MV-4-11 (cell line): ENCODE measurements at places on chromosomes 6 and 20.

GRCh38 chr6:141264101-141264500, 868.6 kb upstream of the GJE1 start:
- DNase-seq: no peak

DNA sequence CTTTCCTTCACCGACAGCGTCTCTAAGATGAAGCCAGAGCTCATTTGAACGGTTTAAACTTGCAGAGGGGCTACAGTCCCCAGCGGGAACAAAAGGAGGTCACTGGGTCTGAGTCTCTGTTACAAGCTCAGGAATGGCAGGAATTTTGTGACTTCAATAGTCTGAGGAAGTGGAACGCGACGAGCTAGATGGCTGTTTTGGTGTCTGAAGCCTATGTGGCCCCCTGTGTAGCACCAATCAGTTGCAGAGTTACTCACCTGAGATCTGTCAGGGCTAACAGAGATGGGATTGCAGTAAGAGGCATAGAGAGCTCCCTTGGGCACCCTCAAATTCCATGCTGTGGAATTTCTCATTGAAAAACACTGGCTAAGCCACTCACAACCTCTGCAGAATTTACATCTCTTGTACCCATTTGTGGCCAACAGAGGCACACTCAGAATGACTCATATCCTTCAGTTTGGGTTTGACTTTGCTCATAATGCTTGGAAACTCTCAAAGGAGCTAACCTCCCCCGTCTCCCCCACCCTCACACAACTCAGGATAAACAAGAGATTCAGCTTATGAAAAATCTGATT, 7.1 kb upstream of the TCP11 start:
- DNase-seq: no peak

DNA sequence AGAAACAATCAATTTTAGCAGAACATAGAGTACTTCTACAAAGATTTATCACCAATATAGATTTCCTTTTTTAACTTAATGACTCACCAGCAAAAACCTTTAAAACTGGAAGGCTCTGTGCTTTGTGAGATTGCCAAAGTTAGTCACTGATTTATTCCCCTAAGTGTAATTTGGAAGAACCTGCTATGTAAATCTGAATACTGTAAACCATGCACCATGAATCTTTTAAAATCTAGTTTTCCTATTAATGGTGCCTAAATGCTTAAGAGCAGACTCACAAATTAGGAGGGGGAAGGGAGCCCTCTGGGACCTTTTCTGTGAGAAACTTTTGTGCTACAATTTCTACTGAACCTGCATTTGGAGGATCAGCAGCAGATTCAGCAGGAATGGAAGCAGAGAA, 57.8 kb upstream of the PNRC1 start:
- DNase-seq: no peak

DNA sequence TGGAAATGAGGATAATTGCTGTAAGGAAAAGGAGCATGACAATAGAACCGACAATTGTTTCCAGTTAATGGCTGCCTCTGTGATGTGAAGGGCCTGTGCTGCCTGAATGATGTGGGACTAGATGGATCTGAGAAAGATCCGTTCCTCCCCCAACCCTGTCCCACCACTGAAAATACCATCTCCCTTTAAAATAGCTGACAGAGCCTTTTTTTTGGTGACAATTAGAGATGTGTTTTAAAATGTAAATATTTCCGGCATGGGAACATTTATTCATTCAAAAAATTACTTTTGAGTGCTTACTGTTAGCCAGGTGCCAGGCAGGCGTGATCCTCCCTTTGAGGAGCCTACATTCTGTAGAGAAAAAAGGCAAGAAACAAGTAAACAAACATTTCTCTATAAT, 72.4 kb upstream of the SUPT3H start:
- no peak for DNase-seq

GRCh38 chr6:92275150-92275549, 1144.2 kb downstream of the EPHA7 start:
- DNase-seq: no peak

DNA sequence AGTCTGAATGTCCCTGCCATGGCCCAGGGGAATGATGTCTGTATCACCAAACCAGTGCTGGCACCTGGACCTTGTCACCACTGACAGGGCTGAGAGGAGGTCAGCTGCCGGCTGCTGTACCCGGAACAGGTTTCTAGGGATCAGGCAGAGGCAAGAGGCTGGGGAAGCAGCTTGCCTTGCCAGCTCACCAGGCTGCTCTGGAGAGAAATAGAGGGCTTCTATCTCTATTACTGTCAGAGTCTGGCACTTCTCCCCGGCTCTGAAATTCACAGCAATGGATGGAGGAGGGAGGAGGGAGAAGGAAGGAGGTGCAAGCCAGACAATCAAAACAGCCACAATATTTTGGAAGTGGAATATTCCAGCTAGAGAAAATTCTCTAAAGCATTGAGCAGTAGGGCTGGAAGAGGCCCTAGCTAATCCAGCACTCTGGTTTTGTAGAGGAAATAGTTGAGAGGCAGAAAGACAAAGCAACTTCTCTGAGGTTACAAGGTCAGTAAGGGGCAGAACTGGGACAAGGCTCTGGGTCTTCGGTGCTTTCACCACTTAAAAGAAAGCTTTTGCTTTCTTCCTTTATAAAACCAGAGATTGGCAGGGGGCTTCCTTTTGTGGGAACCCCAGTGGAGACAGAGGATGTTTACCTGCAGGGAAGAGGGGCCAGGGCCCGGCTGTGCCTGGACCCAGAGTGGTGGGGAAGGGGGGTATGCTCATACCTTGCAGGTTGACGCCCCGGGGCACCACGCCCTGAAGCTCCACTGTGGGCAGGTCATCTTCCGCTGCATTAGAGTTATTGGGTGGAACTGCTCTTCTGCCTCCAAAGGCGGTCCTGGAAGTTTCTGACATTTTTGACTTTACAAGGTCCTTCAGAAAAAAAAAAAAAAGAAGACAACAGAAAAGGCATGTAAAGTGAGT, 2.4 kb downstream of the F13A1 start:
- no peak for DNase-seq

DNA sequence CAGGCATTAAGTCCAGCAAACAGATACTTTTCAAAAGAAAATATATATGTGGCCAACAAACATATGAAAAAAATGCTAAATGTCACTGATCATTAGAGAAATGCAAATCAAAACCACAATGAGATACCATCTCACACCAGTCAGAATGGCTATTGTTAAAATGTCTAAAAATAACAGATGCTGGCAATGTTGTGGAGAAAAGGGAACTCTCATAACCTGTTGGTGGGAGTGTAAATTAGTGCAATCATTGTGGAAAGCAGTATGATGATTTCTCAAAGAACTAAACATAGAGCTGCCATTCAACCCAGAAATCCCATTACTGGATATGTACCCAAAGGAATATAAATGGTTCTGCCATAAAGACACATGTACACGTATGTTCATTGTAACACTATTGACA, 20.6 kb downstream of the KCNQ5 start:
- no peak for DNase-seq

DNA sequence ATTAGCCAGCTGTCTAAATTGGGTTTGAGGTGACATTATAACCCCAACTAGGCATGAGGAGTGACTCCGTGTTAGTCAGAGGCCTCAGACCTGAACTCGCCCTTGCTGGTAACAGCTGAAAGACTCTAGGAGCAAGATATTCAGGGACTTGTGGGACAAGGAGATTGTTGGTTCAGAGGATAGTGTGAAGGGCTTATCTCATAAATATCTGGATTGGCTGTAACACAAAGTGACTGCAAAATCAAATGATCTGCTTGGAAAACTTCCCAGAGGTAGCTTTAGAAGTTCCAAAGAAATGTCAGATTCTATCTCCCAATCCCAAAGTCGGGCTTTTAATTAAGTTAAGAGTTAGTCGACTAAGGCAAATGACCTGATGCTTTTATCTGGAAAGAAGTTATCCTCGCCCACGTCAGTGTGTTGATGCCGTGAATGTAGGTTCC, 72.4 kb downstream of the TULP4 start:
- DNase-seq: no peak

- DNase-seq: no peak
These were observed 25.2 kb downstream of the UST start for GRCh38 chr6:148771896-148772554.

- no peak for DNase-seq
These were observed 77.1 kb upstream of the CDYL start for GRCh38 chr6:4698901-4699659.

DNA sequence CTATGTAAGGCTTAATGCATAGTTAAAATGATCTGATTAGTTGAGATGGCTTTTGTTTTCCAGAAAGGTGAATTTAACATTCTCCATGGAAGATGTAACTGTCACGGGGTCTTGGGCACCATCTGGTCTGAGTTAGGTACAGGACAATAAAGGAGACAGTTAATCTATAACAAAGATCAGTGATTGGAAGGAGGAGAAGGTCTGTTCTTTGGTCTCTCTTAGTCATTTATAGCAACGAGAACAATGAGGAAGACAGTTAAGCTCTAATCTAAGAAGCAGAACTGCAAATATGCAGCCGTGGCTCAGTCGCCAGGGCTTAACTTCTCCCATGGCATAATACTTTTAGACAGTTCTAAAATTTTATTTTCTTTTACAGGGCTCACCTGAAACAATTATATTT, 405.5 kb upstream of the SULF2 start:
- peak; percentile 21 for DNase-seq

DNA sequence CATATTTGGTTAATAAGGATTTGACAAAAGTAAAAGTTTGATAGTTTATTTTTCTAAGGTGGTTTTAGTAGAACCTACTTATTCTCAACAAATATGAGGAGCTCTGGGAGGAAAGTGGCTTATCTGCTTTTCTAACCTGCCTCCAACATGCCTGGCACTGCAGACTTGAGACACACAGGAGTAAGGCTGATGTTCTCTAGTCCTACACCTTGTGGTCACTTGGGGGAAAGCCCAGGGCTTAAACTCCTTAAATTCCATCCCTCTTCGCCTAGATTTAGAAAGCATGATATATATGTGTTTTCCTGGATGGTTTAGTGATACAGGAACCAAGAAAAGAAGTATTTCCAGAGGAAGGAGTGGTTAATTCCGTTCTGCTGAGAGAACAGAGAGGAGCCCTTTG, 39.9 kb upstream of the SAMD5 start:
- no peak for DNase-seq

DNA sequence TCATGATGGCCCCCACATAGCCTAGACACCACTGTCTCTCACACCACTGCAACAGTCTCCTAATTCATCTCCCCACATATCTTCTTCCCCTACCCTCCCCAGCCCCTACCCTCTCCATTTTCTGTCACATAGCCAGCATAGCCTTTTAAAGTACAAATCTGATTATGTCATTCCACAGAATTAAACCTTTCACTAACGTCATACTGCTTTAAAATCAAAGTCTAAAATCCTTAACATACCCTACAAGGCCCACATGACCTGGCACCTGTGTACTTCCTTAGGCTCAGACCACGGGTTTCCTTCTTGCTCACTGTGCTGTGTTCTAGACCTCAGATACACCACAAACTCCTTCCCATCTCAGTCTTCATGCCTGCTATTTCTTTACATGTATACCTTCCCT, 5.9 kb downstream of the OSTM1 start:
- DNase-seq: no peak
